ENCODE measurements at places on chromosomes 5 and 9. TPM values are rescaled to one million over a fixed set of nuclear protein-coding genes. Genes with fewer than 3 reads are reported as not detected.

DNA sequence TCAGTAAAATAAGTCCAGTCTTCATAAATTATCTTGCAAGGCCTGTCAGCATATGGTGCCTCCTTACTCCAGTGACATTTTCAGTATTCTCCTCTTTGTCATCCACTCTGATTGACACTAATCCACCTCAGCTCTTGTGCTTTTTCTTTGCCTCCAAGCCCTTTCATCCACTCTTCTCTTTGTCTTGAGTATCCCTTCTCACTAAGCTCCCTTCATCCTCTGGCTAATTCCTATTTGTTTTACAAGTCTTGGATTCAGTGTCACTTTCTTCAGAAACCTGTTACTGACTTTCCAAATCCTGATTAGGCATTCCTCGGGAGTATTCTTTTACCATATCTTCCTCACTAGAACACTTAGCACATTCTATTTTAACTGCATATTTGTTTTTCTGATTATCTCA, 100.6 kb upstream of the VCAN start:
- no peak overlapping the region for H3K4me3 ChIP-seq
- no peaks in the 10 kb centered on the region for H3K4me1 ChIP-seq
- DNase-seq = no peak
- H3K27ac ChIP-seq = no peak overlapping the region
- no peaks in the 10 kb centered on the region for H3K36me3 ChIP-seq

GRCh38 chr5:175826980-175827379, 44.4 kb upstream of the CPLX2 start:
- H3K27ac ChIP-seq = no peak overlapping the region
- no peak overlapping the region for H3K4me3 ChIP-seq
- no peaks in the 10 kb centered on the region for H3K27me3 ChIP-seq
- no peak for DNase-seq
- H3K36me3 ChIP-seq = no peaks in the 10 kb centered on the region

- DNase-seq = peak; percentile 81
- peaks cover 22% of the 10 kb centered on the region for H3K27me3 ChIP-seq
- H3K27ac ChIP-seq = peak overlapping the region; percentile 28
- H3K36me3 ChIP-seq = peaks cover 30% of the 10 kb centered on the region
Observed at GRCh38 chr5:14581891-14582796, 552 bp downstream of the OTULINL start.

- H3K27ac ChIP-seq = no peak overlapping the region
- no peak overlapping the region for H3K4me3 ChIP-seq
- H3K36me3 ChIP-seq = peaks cover 32% of the 10 kb centered on the region
- H3K4me1 ChIP-seq = peaks cover 16% of the 10 kb centered on the region
- no peak for DNase-seq
Observed at GRCh38 chr5:123557907-123558306, 45.9 kb downstream of the CSNK1G3 start.

DNA sequence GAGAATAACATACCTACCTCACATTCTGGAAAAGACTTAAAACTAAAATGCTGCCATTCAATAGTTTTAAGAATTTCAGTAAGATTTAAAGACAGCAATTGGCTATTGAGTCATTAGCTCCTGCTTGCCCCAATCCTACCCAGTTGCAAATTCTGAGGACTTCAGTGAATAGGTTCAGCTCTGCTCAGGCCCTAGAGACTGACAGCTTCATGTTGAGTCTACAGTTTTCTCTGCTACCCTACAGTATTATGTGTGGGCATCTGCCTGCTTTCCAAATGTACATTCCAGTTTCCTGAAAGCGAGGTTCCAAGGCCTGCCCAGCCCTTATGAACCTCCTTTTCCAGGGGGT, 61.5 kb downstream of the ARSB start:
- H3K4me3 ChIP-seq = no peak overlapping the region
- H3K27ac ChIP-seq = no peak overlapping the region
- H3K36me3 ChIP-seq = no peaks in the 10 kb centered on the region
- DNase-seq = no peak

DNA sequence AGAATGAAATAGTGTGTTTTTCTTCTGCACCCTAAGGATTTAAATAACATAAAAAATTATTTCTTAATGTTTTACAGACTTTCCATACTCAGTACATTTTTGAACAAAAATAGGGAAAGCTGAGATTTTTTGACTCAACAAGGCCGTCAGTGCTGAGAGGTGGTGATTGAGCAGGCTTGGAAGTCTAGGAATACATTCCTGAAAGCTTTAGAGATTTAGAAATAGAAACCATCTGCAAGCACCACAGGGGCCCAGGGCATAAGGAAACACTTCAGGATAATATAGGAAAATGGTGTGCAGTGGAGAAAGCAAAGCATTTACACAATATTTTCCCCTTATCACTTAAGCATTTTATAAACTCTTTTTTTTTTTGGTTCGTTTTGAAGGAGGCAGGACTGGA, 5.2 kb downstream of the BASP1 start:
- no peak overlapping the region for H3K4me3 ChIP-seq
- DNase-seq = no peak
- peaks cover 24% of the 10 kb centered on the region for H3K27me3 ChIP-seq
- no peaks in the 10 kb centered on the region for H3K4me1 ChIP-seq

- no peak overlapping the region for H3K4me3 ChIP-seq
- no peaks in the 10 kb centered on the region for H3K27me3 ChIP-seq
- no peak for DNase-seq
- no peaks in the 10 kb centered on the region for H3K4me1 ChIP-seq
Observed at GRCh38 chr5:2206293-2207108, 323.8 kb upstream of the IRX4 start.

DNA sequence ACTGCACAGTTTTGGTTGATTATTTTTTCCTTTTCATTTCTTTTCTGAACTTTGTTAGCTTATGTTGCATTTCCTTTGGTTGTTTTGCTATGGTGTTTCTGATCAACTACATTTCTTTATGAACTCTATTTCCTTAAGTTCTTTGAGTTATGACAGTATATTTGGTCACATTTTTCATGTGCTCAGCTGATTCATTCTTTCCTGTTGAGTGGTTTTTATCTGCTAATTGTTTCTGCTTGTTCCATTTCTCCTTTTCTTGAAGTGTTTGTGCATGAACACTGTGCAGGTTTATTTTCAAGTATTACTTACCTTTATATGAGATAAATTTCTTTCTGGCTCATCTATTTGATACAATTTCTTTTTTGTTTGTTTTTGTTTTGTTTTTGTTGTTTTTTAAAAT, 50.9 kb upstream of the MACIR start:
- H3K36me3 ChIP-seq = peaks cover 41% of the 10 kb centered on the region
- H3K27me3 ChIP-seq = no peaks in the 10 kb centered on the region
- H3K4me1 ChIP-seq = peaks cover 27% of the 10 kb centered on the region
- H3K27ac ChIP-seq = peak overlapping the region; percentile 72

GRCh38 chr5:10518347-10518746, 45.5 kb upstream of the ANKRD33B start:
- H3K36me3 ChIP-seq = no peaks in the 10 kb centered on the region
- H3K4me1 ChIP-seq = no peaks in the 10 kb centered on the region
- H3K27ac ChIP-seq = no peak overlapping the region
- DNase-seq = no peak

GRCh38 chr5:121408778-121409177, 442.9 kb upstream of the FTMT start:
- H3K36me3 ChIP-seq = no peaks in the 10 kb centered on the region
- no peak overlapping the region for H3K27ac ChIP-seq
- no peak for DNase-seq
- H3K4me1 ChIP-seq = no peaks in the 10 kb centered on the region

- no peaks in the 10 kb centered on the region for H3K36me3 ChIP-seq
- H3K4me3 ChIP-seq = no peak overlapping the region
- no peaks in the 10 kb centered on the region for H3K4me1 ChIP-seq
- peaks cover 48% of the 10 kb centered on the region for H3K27me3 ChIP-seq
- DNase-seq = no peak
Observed at GRCh38 chr9:34576597-34577399, 12.7 kb downstream of the CNTFR start.

DNA sequence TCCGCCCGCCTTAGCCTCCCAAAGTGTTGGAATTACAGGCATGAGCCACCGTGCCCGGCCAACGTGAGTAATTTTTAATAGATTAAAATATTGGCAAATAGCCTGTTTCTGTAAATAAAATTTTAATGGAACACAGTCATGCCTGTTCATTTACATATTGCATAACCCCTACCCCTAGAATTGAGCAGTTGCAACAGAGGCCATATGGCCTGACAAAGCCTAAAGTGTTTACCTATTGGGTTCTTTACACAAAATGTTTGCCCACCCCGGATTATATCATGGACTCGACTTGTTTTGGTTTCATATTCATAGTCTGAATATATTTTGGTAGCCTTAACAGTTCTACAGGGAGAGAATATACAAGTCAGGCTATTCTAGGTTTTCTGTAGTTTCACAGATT, 5.3 kb downstream of the NSA2 start:
- H3K36me3 ChIP-seq = peaks cover 41% of the 10 kb centered on the region
- DNase-seq = no peak
- H3K4me3 ChIP-seq = no peak overlapping the region

DNA sequence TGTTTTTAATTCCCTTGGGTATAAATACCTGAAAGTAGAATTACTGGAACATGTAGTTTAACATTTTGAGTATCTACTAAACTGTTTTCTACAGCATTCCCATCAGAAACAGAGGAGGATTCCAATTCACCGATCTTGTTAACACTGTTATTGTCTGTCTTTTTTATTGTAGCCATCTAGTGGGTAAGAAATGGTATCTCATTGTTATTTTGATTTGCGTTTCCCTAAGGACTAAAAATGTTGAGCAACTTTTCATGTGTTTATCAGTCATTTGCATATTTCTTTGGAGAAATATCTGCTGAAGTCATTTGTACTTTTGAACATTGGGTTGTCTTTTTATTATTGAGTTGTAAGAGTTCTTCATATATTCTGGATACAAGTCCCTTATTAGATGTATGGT, 135.2 kb upstream of the NFIL3 start:
- no peak overlapping the region for H3K27ac ChIP-seq
- H3K36me3 ChIP-seq = no peaks in the 10 kb centered on the region
- no peaks in the 10 kb centered on the region for H3K4me1 ChIP-seq
- H3K4me3 ChIP-seq = no peak overlapping the region
- no peak for DNase-seq
- peaks cover 38% of the 10 kb centered on the region for H3K27me3 ChIP-seq

DNA sequence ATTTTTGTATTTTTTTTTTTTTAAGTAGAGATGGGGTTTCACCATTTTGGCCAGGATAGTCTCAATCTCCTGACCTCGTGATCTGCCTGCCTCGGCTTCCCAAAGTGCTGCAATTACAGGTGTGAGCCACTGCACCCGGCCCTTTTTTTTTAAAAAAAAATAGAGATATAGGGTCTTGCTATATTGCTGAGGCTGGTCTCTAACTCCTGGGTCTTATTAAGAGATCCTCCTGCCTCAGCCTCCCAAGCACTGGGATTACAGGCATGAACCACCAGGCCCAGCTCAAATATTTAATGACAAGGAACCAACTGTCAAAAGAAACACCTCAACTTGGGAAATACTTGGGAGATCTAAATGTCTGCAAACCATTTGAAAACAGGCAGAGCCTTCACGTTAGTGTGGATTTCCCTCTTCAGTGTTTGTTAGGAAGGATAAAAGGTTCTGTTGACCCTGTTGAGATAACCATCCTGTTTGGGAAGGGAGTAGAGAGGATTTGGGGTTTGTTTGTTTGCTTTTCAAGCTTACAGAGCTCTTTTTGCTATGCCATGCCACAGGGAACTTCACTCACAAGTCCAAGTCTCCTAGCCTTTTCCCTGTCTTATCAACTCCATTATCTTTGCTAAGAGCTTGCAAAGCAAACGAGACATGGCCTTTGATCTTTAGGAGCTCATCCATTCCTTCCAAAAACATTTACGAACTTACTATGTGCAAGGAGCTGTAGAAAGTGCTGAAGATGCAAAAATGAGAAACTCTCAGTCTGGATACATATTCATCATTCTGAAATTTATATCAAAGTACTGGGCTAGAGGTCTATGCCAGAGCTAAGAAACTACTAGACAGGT, 7.5 kb downstream of the FAXDC2 start:
- no peaks in the 10 kb centered on the region for H3K27me3 ChIP-seq
- no peak overlapping the region for H3K4me3 ChIP-seq
- peaks cover 5% of the 10 kb centered on the region for H3K36me3 ChIP-seq

DNA sequence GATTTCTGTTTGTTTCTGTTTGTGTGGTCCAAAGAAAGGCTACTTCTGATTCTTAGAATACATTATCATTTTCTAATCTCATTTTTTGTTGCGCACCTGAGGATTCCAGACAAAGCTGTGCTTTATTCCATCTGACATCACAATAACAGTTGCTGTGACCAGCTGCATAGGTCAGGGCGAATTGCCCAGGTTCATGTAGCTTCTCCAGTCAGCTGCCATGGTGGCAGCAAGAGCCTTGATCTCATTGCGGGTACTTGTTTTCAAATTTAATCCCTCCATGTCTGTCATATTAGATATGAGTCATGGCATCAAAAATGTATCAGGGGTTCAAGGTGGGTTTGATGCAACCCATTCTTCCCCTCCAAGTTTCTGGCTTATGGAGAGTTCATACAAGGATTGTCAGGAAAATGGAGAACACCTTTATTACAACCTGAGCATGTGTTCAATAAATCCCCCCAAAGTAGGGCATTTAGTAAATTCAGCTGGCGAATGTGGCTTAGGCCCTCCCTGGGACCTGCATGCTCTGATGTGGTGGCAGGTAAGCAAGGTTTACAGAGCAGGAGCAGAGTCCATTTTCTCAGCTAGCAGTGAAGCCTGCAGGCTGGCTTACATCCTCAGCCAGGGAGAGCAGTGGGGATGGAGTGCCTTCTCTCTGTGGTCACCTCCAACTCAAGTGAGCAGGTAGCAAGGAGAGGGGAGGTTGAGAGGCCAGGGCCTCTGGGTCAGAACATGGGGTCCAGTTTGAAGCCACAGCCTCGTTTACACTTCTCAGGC, 13.9 kb downstream of the CAVIN4 start:
- H3K27me3 ChIP-seq = peaks cover 7% of the 10 kb centered on the region
- no peak for DNase-seq
- no peaks in the 10 kb centered on the region for H3K36me3 ChIP-seq
- H3K27ac ChIP-seq = no peak overlapping the region

- H3K27ac ChIP-seq = no peak overlapping the region
- no peaks in the 10 kb centered on the region for H3K36me3 ChIP-seq
- no peak for DNase-seq
- no peak overlapping the region for H3K4me3 ChIP-seq
Observed at GRCh38 chr5:38381361-38381760, 123.0 kb downstream of the EGFLAM start.

- DNase-seq = no peak
- H3K36me3 ChIP-seq = no peaks in the 10 kb centered on the region
- no peaks in the 10 kb centered on the region for H3K27me3 ChIP-seq
- peaks cover 5% of the 10 kb centered on the region for H3K4me1 ChIP-seq
- no peak overlapping the region for H3K4me3 ChIP-seq
Observed at GRCh38 chr9:104826079-104826775, 62.3 kb downstream of the NIPSNAP3B start.

DNA sequence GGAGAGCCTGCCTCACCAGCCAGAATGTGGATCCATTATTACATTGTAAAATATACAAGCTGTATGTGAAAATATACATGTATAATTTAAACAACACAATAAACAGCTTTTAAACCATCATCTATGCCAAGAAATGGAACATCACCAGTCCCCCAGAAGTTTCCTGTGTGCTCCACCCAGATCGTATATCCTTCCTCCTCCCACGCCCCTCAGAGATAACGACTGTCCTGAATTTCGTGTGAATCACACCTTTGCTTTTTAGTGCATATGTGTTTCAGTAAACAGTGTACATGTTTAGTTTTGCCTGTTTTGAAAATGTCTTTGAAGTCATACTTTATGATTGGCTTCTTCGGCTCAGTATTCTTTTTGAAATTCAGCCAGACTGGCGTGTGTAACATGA, 134.6 kb upstream of the MYO10 start:
- no peak for DNase-seq
- no peaks in the 10 kb centered on the region for H3K4me1 ChIP-seq
- H3K36me3 ChIP-seq = no peaks in the 10 kb centered on the region
- H3K27me3 ChIP-seq = no peaks in the 10 kb centered on the region

BTNL9 gene
- total RNA-seq = 0.09 TPM

NR4A3 gene
- 169 TPM for total RNA-seq

C9 gene
- not detected for total RNA-seq

FGF10 gene
- not detected for total RNA-seq

LCN6 gene
- not detected for total RNA-seq
